NCI-H2227 treated with DMSO at 0.1 percent for 48 hours (cell line): ENCODE measurements at places on chromosomes 5 and 9.

DNA sequence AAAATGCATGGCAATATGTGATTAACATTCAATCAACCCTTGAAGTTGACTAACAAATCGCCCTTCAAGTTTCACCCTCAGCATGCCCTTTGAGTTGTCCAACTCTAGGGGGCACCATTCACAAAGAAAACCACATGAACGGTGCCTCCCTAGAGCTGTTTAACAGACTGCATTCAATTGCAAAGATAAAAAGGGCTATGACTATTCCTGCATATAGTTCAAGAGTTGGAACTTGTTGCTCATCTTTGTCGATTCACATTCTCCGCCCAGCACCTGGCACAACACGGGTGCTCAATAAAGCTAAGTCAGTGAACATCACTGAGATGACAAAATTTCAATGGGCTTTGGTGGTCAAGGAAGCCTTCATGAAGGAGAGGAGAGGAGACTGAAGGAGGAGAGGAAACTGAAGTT is 69.6 kb upstream of the SLC30A5 start:
- no peak for DNase-seq

DNA sequence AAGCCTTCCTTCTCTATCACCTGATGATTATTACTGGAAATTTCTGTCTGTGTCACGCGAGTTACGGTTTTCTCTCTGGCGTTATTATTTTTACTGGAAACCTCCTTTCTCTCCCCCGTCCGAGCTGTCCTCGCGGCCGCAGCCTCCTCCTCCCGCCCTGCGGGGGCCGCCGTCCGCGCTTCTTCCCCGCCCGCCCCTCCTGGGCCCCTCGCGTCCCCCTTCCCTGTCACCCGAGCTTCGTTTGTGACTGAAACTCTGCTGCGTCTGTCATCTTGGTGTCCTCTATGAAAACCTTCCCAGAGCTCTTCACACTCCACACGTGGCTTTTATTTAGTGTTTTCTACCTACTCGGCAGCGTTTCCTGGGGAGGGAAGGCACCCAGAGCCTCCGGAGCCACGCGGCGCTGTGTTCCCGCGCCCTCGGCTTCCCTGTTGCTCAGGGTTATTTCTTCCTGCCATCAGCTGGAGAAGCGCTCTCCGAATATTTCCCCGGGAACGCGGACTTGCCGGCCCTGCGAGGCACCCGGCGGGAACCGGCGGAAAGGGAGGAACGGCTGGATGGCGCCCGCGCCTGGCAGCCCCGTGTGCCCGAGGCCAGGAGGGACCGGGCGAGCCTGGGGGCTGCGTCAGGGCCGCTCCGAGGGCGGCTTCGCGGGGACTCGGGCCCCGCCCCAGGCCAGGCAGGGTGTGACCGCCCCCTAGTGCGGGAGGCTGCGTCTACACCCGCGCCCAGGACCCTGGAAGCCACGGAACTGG is 33.9 kb downstream of the TRIP13 start:
- DNase-seq = no peak

DNA sequence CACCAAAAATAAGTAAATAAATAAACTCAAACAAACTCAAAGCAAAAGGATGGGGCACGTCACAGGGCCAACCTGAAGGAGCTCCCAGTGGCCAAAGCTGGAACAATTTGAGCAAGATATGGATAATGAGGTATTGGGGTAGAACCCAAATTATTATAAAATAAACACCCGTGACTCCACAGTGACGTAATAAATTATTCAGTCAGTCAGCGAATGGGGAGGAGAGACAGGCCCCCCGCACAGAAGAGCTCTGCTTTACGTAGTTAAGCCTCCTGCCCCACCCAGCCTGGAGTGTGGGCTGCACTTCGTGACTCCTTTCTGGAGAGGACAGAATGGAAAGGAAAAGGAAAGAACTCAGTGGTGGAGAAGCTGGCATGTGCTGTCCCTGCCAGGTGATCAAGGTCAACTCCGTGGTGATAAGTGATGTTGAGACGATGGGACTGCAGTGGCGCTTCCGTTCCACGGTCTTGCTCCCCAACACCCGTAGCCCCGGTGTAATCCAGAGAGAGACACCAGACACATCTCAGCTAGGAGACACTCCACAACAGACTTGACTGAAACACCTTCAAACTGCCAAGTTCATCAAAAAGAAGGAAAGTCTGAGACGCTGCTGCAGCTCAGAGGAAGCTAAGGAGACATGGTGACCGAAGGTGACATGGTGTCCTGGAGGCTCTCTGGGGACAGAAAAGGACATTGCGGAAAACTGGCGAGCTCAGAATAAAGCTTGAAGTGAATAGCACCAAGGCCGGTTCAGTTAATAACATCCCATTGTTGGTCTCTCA is 83.3 kb upstream of the COL5A1 start:
- DNase-seq = no peak

GRCh38 chr5:111415053-111415452 is 97.3 kb downstream of the STARD4 start:
- DNase-seq = no peak

DNA sequence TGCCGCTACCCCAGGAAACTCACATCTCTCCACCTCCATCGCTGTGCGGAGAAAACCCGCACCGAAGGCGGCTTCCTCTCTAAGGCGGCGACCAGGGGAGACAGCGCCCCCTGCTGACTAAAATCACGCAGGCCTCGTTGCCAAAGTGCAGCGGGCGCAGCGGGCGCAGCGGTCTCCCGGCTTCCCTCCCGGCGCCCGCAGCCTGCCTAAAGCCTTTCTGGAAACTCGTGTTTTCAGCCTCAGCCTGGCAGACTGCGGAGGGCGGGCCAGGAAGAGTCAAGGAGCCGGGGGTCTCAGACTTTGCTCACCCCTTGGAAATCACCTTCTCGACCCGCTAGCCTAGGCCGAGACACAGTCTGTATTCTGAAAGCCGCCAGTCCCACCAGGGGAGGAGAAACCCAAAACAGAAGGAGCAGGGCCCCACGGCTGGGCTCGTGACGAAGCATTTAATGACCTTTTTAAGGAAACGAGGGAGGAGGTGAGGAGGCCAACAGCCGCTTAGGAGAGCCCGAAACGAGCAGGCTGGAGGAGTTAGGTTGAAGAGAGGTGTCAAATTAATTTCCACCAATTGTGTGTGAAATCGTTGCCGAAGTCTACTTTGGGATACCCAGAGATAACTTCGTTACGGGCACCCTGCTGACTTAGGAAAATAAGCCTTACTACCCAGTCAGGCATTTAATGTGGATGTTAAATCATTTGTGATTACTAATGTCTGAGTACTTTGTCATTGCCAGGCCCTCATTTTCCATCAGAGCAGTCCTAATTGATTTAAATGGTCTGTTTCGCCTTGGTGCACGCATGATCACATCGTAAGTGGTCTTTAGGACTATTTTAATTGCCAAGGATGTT is 7.3 kb upstream of the FOXB2 start:
- peak; percentile 36 for DNase-seq

DNA sequence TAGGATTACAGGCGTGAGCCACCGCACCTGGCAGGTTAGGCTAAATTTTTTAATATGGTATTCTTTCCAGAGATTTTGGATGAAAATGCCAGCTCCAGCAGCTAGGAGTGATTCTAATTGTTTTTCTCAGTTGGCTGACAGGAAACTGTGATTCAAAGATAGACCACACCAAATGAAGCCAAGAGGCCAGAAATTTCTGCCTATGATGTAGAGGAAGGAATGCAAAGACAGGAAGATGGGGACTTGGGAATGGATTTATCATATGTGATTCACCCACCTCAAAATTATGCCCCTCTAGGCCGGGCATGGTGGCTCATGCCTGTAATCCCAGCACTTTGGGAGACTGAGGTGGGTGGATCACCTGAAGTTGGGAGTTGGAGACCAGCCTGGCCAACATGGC is 53.3 kb downstream of the UGCG start:
- DNase-seq = no peak

- no peak for DNase-seq
These were observed 8.1 kb downstream of the MEGF10 start for GRCh38 chr5:127298656-127299055.
